ENCODE measurements at places on chromosomes 6 and 20.
A peak's percentile ranks its signal among the peaks of the same experiment; 100 is the strongest.

DNA sequence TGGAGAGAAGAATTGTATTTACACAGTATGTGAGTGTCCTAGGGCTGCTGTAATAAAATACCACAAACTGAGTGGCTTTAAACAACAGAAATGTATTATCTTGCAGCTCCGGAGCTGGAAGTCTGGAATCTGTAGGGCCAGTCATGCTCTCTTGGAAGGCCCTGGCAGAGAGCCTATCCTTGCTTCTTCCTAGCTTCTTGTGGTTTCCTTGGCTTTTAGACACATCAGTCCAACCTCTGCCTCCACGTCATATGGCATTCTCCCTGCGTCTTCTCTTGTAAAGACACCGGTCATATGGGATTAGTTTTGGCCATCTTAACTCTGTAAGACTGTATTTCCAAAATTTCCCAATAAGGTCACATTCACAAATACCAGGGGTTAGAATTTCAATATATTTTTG is 10.8 kb downstream of the FNDC1 start:
- H3K27ac ChIP-seq = no peak overlapping the region
- H3K4me1 ChIP-seq = no peaks in the 10 kb centered on the region

GRCh38 chr6:81105998-81106397 is 646.5 kb downstream of the TENT5A start:
- no peak overlapping the region for H3K4me3 ChIP-seq
- no peaks in the 10 kb centered on the region for H3K36me3 ChIP-seq
- no peaks in the 10 kb centered on the region for H3K4me1 ChIP-seq
- H3K27ac ChIP-seq = no peak overlapping the region
- H3K27me3 ChIP-seq = no peaks in the 10 kb centered on the region

- H3K4me3 ChIP-seq = no peak overlapping the region
- H3K27me3 ChIP-seq = no peaks in the 10 kb centered on the region
- H3K36me3 ChIP-seq = no peaks in the 10 kb centered on the region
- no peak overlapping the region for H3K27ac ChIP-seq
- H3K4me1 ChIP-seq = no peaks in the 10 kb centered on the region
- DNase-seq = no peak
Observed at GRCh38 chr20:23503649-23504048, 12.7 kb downstream of the CST8 start.

DNA sequence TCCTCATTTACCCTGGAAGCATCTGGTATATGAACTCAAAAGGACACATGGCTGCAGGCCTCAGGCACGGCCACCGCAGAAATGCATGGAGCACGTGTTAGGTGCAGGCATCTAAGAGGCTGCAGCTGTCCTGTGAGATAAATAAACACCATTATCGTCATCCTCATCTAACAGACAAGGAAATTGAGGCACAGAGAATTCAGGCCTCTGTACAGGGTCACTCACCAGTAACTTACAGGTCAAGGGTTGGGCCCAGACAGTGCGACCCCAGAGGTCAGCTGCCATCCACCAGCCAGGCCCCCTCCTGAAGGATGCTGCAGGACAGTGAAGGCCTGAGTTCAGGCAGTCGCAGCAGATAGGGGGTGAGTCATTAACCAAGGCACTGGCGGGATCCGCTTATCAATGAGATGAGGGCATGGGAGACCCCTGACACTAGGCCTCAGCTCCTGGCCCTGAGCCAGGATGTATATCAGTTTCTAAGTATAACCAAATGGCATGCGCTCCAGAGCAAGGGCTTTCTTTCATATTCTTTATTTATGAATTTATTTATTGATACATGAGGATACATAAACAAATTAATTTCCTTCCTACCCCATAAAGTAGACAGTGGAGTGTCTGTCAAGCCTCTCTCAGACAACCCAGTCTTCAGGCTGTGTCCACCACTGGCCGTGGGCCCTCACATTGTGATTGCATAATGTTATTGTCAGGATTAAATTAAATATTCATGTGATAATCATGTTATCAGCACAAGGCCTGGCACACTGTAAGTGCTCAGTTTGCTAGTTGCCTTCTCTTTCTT is 316.9 kb downstream of the QKI start:
- H3K4me3 ChIP-seq = no peak overlapping the region
- H3K4me1 ChIP-seq = no peaks in the 10 kb centered on the region
- no peaks in the 10 kb centered on the region for H3K36me3 ChIP-seq

- peaks cover 3% of the 10 kb centered on the region for H3K27me3 ChIP-seq
- H3K36me3 ChIP-seq = no peaks in the 10 kb centered on the region
- H3K4me1 ChIP-seq = peaks cover 42% of the 10 kb centered on the region
- peak; percentile 69 for DNase-seq
- no peak overlapping the region for H3K27ac ChIP-seq
- H3K4me3 ChIP-seq = no peak overlapping the region
Observed at GRCh38 chr20:37524859-37525708, 2.6 kb downstream of the BLCAP start.

GRCh38 chr20:60108397-60108796 is 150.2 kb downstream of the CDH26 start:
- H3K4me3 ChIP-seq = no peak overlapping the region
- H3K36me3 ChIP-seq = no peaks in the 10 kb centered on the region
- H3K27me3 ChIP-seq = no peaks in the 10 kb centered on the region
- H3K27ac ChIP-seq = no peak overlapping the region
- H3K4me1 ChIP-seq = peaks cover 5% of the 10 kb centered on the region

DNA sequence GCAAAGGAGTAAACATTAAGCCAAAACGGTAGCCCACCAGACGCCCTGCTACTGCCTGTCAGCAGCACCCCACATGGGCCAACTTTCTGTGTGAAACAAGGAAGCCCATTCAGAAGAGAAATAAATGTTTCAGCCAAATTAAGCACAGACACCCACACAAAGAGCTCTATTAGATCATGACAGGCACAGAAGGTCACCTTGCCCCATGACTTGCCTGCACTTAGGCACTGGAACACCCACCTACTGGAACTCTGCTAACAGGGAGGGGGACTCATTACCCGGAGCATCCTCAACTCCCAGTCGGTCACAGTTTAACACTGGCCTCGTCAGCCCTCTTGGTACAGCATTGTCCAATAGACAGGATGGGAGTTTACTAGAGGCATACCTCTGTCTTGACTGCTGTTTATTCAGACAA is 31.8 kb downstream of the GFOD1 start:
- no peak overlapping the region for H3K27ac ChIP-seq
- H3K4me1 ChIP-seq = peaks cover 4% of the 10 kb centered on the region
- DNase-seq = no peak

DNA sequence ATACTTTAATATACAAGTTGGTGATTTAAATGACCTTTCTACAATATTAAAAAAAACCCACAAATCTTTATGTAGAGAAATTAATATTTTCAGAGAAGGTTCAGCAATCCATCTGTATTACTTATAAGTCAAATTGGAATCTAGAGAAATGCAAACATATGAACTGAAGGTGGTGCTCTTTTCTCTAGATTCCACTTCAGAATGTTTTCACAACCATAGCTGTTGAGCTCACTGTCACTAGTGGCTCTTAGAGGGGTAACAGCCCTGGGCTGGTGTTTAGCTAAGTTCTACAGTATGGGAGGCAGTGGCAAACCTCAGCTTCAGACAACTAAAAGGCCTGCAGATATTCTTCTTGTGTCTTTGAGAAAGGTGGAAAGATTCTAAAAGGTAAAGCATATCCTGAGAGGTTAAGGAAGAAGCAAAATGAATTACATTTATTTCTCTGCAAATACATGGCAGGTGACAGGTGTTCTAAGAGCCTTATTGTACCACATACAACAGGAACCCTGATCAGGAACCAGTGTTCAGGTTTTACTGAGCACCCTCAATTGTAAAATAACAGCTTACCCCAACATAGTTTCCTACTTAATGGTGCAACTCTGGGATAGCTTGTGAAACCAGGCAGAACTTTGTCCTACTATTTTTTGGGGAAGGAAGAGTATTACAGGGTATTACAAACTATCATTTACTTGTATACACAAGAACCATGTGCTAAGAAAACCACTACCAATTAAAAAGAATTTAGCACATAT is 56.6 kb upstream of the SAMHD1 start:
- no peaks in the 10 kb centered on the region for H3K27me3 ChIP-seq
- DNase-seq = peak; percentile 66
- H3K4me3 ChIP-seq = no peak overlapping the region
- H3K27ac ChIP-seq = no peak overlapping the region

DNA sequence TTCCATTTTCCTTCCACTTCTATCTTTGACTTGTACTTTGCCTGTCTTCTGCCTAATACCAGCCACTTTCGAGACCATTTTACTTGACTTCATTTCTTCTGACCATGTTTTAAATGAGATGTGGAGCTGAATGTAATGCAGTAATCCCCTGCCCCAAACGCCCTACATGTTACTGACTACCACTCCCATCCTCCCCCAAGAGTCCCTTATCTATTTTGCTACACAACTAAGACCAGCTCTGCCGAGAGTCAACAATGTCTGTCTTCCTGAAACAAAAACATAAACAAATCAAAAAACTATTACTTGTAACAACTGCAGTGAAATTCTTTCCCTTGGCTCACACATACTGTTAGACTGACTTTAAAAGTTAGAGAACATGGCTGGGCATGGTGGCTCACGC is 27.1 kb upstream of the KIAA1586 start:
- H3K4me1 ChIP-seq = no peaks in the 10 kb centered on the region
- no peak overlapping the region for H3K4me3 ChIP-seq
- no peak overlapping the region for H3K27ac ChIP-seq
- no peaks in the 10 kb centered on the region for H3K27me3 ChIP-seq
- no peak for DNase-seq

- no peak overlapping the region for H3K4me3 ChIP-seq
- H3K27me3 ChIP-seq = no peaks in the 10 kb centered on the region
- H3K4me1 ChIP-seq = no peaks in the 10 kb centered on the region
- H3K27ac ChIP-seq = no peak overlapping the region
Observed at GRCh38 chr6:1820165-1820564, 210.4 kb downstream of the FOXC1 start.

DNA sequence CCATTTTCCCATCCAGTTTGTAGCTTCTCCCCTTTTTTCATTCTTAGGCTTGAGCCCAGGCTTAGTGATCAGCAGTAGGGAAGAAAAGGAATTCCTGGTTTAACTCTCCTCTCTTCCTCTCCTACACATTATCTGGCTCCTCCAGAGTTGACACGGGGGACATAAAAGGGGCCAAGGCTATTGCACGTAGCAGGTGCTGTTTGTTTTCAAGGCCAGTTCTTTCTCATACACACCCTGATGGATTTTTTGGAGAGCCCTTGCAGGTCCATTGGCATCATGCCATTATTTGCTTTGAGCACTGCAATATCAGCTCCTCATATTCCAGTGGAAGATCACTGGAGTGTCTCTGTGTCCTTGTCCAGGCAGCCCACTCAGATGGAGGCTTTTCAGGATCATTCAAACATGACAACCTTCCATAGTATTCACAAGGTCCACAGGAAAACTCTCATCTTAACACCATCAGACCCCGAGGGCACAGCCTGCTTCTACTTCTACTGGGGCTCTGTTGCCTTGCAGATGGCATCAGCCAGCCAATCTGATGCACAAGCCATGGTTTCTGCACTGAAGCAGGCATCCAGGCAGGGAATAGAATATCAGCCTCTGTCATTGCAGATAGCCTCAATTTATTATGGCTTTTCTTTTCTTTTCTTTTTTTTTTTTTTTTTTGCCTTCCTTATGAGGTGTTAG is 18.8 kb downstream of the PLCB4 start:
- H3K4me3 ChIP-seq = no peak overlapping the region
- H3K36me3 ChIP-seq = no peaks in the 10 kb centered on the region
- no peak for DNase-seq
- H3K4me1 ChIP-seq = peaks cover 2% of the 10 kb centered on the region
- H3K27me3 ChIP-seq = no peaks in the 10 kb centered on the region
- H3K27ac ChIP-seq = no peak overlapping the region

- no peak overlapping the region for H3K4me3 ChIP-seq
- no peaks in the 10 kb centered on the region for H3K27me3 ChIP-seq
- peaks cover 45% of the 10 kb centered on the region for H3K4me1 ChIP-seq
- no peaks in the 10 kb centered on the region for H3K36me3 ChIP-seq
- no peak overlapping the region for H3K27ac ChIP-seq
Observed at GRCh38 chr6:221531-222349, 70.5 kb upstream of the DUSP22 start.

GRCh38 chr6:45036103-45036502 is 292.0 kb upstream of the RUNX2 start:
- no peaks in the 10 kb centered on the region for H3K27me3 ChIP-seq
- no peak overlapping the region for H3K4me3 ChIP-seq
- no peaks in the 10 kb centered on the region for H3K4me1 ChIP-seq
- H3K27ac ChIP-seq = no peak overlapping the region

GRCh38 chr20:33685328-33686099 is 671 bp downstream of the E2F1 start:
- peak overlapping the region; percentile 64 for H3K4me3 ChIP-seq
- H3K27ac ChIP-seq = no peak overlapping the region
- H3K4me1 ChIP-seq = peaks cover 28% of the 10 kb centered on the region
- H3K27me3 ChIP-seq = no peaks in the 10 kb centered on the region

- H3K36me3 ChIP-seq = no peaks in the 10 kb centered on the region
- H3K27me3 ChIP-seq = no peaks in the 10 kb centered on the region
- H3K4me3 ChIP-seq = no peak overlapping the region
- H3K4me1 ChIP-seq = no peaks in the 10 kb centered on the region
- no peak for DNase-seq
Observed at GRCh38 chr20:47984437-47984836, 199.2 kb upstream of the SULF2 start.

DNA sequence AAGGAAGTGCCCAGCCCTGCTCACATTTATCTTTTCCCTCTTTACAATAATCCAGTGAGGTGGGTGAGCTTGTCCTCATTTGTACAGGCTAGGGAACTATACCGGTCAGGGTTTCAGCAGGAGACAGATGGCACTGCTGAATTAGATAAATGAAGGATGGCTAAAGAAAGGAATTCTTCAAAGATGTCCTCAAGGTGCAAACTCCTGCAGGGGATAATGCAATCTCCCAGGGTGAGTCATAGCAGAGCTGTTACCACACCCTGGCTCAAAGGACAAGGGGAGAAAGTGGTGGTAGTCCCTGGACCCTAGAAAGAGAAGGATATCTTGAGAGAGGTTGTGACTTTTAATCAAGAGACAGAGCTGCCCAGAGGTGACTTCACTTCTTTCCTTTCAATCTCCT is 66.7 kb downstream of the RFPL4B start:
- peaks cover 2% of the 10 kb centered on the region for H3K27me3 ChIP-seq
- no peak overlapping the region for H3K4me3 ChIP-seq
- no peaks in the 10 kb centered on the region for H3K4me1 ChIP-seq
- no peak for DNase-seq
- H3K27ac ChIP-seq = no peak overlapping the region
- H3K36me3 ChIP-seq = no peaks in the 10 kb centered on the region

- H3K4me3 ChIP-seq = no peak overlapping the region
- no peaks in the 10 kb centered on the region for H3K36me3 ChIP-seq
- DNase-seq = peak; percentile 34
Observed at GRCh38 chr6:8181951-8182845, 79.8 kb upstream of the EEF1E1 start.

Data from common myeloid progenitor, CD34-positive (primary cell).